Pulmonary artery endothelial cell (primary cell): ENCODE measurements at places on chromosomes 6 and 20.

DNA sequence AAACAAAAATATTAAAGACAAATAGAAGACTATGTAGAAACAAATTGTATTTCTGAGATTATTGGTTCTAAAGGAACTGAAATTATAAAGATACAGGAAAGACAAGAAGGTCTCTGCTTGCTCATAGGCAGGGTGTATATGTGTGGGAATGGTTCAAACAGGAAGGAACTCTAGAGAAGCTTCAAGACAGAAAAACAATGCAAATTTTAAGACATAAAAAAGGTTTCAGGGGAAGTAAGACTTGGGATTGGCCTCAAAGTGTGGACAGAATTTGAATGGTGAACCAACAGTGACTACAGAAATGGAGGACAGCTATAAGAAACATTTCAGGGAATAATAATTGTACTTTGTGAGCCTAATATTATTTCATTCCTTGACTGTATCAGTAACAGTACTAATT, 50.3 kb downstream of the OR2B2 start:
- DNase-seq: no peak

- no peak for DNase-seq
Observed at GRCh38 chr6:169175360-169175887, 78.2 kb downstream of the THBS2 start.

DNA sequence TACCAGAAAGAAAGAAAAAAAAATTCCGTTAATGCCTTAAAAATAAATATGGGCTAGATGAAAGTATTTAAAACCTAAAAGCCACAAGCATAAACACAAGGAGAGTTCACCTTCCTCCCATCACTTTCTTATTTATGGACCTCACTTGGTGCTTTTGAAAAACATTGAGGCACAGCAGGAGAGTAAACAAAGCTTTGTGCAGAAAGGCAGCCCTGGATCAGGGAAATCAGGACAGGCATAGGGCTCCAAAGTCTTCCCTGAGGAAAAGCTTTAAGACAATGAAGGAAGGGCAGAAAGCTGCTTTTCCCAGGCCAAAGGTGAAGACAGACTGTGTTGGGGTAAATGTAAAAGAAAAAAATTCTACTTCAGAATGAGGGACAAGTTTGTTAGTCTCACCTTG, 207.9 kb downstream of the CLVS2 start:
- DNase-seq: no peak

DNA sequence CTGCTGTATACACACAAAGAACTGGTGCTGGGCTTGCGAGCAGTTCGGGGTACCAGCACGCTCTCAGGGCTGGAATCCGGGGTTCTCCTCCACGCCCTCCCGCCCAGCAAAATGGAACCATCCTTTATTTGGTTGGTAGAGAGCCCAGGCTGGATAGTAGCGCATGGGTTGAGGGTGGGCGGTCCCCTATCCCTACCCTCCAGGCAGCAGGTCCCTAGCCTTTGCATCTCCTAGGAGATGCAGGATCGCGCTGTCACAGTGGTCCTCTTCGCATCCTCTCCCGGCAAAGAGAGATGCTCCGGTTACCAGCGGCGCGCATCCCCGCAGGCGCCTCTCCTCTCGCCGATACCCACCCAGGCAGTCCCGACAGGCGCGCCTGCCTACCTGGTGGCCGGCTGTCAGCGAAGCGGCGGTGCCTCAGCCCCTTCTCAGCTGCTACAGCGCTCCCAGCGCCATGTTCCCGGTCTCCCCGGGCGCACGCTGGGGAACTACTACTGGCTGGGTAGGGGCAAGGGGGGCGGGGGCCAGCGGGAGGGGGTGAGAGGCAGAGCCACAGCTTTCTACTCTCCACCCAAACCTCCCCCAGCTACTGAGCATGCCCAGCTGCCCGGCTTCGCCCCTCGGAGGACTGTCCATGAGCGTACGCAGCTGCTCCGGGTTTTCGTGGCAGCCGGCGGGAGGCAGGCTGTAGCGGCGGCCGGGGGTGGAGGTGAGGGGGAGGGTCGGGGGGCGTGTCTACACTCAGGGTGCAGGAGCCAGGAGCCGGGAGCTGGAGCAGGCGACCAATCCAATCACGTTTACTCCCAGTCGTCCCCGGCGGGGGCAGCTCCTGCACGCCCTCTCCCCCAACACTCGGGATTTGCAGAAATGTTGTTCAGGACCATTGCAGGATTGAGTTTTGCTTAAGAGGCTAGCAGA, at the start of gene PAK5:
PAK5 (minus strand) TSS at position 699 of the 918 bp plus-strand sequence. CDS start 194,748 bp downstream, outside the sequence.
- no peak for DNase-seq

- no peak for DNase-seq
Observed at GRCh38 chr6:145071836-145072235, 663.5 kb downstream of the EPM2A start.

DNA sequence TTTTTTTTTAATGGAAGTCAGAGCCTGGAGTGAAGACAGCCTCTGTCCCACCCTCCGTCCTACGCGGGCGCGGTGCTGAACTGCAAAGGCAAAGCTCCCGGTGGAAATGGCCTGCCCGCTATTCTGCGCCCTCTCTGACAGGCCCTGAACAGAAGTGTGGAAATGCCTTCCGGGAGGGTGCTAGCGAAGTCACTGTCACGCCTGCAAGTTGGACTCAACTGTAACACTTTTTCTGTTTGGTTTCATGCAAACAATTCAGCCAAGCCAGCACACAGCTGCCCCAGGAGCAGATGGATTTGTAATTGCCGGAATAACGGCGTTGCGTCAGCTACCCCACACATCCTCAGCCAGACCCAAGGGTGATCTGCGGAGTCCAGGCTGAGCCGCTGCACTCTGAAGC, 107.6 kb downstream of the PSMB1 start:
- DNase-seq: no peak

GRCh38 chr6:85472744-85473143, 22.9 kb downstream of the NT5E start:
- no peak for DNase-seq

DNA sequence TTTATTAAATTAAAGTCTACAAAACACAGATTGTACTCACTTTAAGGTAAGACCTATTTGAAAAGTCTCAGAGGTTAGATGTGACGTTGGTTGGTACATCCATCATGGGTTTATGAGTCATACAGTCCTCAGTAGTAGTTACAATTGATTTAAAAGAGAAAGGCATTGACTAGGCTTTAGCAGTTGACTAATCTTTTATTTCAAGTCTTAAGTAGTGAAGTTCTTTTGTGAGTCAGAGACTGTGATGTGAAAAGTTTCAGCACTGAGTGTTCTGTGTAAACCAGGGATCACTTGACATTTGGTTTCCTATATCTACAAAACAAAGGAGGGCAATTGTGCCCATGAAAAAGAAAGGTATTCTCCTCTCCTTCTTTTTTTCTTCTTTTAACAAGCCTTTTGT, 221.3 kb downstream of the GRIK2 start:
- DNase-seq: no peak

DNA sequence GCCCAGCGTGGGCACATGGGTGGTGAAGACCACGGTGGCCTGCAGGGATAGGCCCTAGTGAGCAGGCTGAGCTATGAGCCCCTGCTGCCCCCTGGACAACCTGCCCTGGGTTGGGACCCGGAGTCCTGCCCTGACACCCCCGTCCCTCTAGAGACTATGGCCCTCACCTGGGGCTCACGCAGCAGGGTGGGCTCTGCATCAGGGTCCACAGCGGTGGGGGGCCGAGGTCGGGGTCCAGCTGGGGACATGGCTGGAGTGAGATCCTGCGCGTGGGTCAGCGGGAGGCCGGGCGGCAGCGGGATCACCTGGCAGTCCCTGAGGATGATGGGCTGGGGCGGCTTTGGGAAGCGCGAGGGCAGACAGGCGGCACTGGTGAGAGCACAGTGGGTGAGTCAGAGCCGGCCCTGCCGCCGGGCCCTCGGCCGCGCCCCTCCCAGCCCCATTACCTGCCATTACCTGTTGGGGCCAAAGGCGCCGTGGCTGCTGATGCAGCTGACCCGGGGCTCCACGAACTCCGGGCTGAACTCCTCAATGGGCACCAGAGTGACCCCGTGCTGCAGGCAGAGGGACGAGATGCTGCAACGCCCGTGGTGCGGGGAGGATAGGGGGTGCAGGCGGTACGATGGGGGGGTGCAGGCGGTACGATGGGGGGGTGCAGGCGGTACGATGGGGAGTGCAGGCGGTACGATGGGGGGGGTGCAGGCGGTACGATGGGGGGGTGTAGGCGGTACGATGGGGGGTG, 27.9 kb downstream of the ADRM1 start:
- DNase-seq: no peak

GRCh38 chr6:80689716-80690395, 583.4 kb downstream of the BCKDHB start:
- DNase-seq: no peak

DNA sequence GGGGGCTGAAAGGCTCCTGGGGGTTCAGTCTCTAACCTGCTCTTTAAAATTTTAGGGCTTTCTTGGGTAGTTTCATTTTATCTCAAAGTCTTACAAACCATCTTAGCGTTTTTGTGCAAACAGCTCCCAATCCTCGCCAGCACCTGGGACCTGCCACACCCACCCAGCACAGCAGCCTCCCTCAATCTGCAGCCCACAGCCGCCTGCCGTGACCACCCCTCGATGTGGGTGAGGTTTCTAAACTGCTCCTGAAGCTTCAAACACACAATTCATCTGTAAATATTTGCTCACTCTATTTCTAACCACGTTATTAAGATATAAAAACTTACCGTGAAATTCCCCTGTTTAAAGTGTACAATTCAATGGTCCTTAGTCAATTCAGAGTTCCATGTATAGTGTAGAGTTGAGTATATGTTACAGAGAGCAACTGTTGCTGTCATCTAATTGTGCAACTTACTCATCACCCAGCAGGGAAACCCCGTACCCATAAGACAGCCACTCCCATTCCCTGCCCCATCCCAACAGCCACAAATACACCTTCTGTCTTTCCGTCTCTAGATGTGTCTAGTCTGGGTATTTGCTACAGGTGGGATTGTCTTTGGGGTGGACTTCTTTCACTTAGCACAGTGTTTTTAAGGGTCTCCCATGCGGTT, 381.0 kb downstream of the TAF4 start:
- DNase-seq: no peak

- no peak for DNase-seq
Observed at GRCh38 chr20:9200620-9201019, 131.7 kb downstream of the PLCB4 start.

GRCh38 chr6:162408826-162409535, 318.6 kb downstream of the PRKN start:
- DNase-seq: no peak

DNA sequence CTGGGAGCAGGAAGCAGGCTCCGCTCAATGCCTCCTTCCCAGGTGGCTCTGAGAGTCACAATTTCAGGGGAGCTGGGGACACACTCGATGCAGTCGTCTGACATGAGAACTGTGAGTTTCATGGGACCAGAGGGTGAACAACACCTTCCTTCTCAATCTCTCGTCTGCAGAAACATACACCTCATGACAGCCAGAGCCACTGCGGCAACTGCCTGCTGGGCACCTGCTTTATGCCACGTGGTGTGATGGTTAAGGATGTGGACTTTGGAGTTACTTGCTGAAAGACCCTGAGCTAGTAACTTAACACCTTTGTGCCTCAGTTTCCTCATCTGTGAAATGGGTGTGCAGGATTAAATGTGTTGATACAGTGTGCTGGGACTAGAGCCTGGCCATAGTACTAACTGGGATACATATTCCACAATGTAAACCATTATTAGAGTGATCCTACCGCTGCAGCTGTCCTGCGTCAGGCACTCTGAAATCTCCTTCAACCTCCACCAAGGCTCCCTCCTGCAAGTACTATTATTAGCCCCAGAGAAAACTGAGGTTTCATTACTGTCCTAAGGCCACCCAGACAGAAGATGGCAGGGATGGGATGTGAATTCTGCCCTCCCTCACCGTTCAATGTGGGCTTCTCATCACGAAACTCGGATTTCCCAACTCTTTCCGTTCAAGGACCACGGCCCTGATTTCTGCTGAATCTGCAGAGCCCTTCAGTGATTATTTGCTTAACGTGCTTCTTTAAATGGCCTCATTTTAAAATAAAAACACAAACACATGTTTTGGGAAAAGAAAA, 24.4 kb downstream of the SULF2 start:
- no peak for DNase-seq

- DNase-seq: no peak
Observed at GRCh38 chr20:36573798-36574365, 485 bp downstream of the TGIF2 start.

DNA sequence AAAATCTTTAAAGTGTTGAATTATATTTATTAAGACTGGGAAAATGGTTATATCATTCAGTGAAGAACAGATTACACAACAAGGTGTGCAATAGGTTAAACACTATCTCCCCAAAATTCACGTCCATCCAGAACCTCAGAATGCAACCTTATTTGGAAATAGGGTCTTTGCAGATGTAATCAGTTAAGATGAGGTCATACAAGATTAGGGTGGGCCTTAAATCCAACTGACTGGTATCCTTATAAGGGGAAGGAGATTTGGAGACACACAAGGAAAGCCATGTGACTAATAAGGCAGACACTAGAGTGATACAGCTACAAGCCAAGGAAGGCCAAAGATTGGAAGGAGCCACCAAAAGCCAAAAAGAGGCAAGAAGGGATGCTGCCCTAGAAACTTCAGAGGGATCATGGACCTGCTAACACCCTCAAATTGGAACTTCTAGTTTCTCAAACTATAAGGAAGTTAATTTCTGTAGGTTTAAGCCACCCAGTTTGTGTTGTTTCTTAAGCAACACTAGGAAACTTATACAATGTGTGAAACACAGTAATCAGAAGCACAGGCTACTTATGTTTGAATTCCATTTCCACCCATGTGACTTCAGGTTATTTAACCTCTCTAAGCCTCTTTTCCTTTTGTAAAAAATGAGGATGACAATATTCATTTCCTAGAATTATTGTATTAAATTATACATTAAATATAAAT, 16.9 kb downstream of the ILRUN start:
- no peak for DNase-seq

DNA sequence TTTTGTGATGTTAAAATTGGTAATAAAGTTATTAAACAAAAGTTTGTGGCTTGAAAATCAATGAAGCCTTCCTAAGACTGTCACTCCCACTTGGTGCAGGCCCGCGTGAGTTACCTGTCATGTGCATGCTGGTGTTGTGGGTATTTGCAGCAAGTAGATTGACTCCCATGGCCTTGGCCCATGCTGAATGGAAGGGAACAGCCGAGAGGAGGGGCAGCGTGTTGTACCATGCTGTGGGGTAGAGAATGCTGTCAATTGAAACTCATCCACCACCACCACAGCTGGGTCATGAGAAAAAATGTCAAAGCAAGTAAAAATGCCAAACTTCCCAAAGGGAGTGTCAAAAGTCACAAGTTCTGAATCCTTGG, 12.7 kb upstream of the VNN1 start:
- no peak for DNase-seq

GRCh38 chr6:3910106-3910663, 61.0 kb downstream of the FAM50B start:
- DNase-seq: no peak

DNA sequence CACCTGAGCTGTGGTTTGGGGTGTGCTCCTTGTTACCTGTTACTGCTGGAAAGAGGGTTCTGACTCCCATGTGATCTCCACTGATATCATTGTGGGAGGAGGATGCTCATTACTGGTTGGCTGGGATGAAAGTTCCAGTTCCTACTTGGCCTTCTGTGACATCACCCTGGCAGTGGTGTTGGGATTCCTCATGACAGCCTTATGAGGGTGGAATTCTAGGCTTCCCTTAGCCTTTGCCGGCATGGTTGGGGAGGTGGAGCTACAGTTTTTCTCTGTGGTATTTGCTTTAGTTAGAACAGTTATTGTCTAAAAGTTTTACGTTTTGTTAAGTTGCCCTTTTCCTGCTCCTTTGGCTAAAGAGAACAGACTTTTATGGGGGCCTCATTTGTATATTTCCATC, 112.1 kb downstream of the AFG1L start:
- no peak for DNase-seq
